ENCODE measurements at places on chromosomes 5 and 9.
A peak's percentile ranks its signal among the peaks of the same experiment; 100 is the strongest.

DNA sequence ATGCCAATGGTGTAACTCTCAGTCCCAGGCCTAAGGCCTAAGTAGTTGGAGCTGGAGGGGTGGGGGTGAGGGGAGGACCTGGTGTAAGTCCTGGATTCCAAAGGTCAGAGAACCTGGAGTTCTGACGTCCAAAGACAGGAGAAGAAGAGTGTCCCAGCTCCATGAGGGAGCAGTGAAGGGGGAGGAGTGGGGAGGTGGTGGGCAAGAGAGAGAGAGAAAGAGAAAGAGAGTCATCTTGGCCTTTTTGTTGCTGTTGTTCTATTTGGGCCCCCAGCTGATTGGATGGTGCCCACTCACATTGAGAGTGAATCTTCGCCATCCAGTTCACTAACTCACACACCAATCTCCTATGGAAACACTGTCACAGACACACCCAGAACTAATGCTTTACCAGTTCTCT, 198.9 kb downstream of the DAB2IP start:
- DNase-seq, result no peak

GRCh38 chr5:95667061-95667618, 15.7 kb downstream of the SPATA9 start:
- DNase-seq, result no peak

GRCh38 chr5:59542306-59542705, 351.2 kb downstream of the PDE4D start:
- DNase-seq, result no peak

- DNase-seq, result no peak
Measured at GRCh38 chr9:107020040-107020530, 157.1 kb downstream of the ZNF462 start.

GRCh38 chr9:101457003-101457402, 21.4 kb upstream of the ALDOB start:
- no peak for DNase-seq

GRCh38 chr5:147963948-147964693, 57.8 kb upstream of the C5orf46 start:
- no peak for DNase-seq

DNA sequence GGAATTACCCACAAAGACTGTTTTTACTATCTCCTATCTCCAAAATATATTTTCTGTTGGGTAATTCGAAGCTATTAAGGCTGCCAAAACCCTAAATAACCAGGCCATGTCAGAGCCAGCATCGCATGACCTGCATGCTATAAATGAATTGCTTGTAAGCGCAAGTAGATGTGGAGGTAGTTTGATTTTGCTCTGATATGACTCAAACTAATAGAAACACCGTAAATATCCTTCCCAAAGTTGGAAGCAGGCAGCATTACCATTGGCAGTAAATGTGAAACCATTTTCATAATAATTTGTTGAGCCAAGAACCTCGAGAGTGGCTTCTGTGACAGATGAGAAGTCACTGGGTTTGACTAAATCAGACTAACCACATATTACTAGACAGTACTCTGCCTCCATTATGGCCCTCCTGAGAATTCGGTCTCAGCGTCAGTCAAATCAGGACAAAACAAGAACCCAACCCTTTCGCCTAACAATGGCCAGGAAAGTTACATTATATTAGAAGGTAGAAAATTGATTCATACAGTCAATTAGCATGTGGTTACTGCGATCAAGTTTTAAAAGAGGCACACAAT, 289.8 kb downstream of the SPOCK1 start:
- DNase-seq, result no peak

DNA sequence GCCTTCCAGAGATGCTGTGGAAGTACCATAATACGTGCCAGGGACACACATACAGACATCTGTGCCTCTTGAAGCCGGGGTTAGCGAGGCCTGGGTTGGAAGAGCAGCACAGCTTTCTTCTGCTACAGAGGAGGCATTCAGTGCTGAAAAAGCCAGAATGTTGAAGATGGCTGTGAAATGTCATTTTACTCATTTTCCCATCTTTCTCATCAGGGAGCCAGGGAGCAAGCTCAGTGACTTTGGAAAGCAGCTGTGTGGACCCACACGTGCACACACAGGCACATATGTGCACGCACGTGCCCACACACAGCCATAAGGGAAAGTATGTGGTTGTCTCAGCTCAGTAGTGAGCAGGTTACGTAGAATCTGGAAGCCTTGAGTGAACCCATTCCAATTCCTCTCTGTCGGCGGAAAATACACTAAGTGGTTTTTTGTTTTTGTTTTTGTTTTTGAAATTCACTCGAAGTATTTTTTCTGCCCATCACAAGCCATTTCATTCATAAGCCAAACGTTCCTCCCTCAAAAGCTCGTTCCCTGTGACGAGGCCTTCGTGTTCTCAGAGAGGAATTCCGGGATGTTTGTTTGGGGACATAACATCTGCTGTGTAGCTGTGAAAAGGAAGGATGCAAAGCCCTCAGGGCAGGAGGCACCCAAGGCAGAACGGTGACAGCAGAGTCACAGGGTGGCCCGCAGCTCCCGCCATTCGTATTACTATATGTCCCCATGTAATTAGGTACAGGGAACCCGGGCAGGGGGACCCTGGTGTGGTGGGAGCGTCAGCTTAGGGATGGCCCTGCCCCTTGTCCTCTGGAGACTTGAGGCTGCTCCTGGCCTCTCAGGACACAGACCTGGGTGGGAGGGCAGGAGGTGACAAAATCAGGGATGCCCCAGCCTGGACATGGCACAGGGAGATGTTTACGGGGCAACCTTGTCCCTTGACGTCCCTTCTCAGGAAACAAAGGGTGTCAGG, 29.0 kb upstream of the ANKRD33B start:
- DNase-seq, result no peak

- DNase-seq, result no peak
Measured at GRCh38 chr9:119829748-119830147, 460.5 kb upstream of the BRINP1 start.

DNA sequence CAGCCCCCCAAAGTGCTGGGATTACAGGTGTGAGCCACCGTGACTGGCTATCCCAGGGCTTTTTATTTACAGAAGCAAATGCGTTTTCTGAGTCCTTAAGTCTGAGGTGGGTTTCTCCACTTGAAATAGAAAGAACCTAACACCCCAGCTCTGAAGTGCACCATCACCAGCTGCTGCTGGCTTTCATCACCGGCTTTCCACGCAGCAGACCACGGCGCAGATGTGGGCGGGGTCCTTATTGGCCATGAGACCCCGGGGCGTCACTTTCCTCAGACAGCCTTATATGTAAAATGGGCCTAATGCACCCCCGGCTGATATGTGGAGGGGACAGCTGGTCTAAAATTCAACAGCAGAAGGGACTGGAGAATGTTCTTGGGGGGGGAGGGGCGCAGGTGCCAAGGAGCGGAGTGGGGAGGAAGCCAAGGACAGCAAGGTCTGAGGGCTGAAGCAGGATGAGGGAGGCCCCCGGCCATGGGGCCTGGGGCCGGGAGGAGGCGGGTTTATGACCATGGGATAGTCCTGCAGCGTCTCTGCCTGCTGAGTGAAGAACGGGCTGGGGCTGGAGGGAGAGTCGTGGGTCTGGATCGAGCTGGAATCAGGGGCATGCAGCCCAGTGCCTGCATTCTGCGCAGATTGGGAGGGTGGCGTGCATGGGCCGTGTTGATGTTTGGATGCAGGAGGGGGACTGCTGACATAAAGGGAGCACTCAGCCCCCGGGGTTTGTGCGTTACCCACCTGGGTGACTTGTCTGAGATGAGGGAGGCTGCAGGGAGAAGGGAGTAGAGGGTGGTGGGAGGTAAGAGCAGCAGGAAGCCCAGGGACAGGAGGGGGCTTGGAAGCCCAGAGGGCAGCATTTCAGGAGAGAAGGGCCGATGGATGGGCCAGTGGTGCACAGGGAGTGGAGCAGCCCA, 30.2 kb downstream of the RASGEF1C start:
- DNase-seq, result no peak

DNA sequence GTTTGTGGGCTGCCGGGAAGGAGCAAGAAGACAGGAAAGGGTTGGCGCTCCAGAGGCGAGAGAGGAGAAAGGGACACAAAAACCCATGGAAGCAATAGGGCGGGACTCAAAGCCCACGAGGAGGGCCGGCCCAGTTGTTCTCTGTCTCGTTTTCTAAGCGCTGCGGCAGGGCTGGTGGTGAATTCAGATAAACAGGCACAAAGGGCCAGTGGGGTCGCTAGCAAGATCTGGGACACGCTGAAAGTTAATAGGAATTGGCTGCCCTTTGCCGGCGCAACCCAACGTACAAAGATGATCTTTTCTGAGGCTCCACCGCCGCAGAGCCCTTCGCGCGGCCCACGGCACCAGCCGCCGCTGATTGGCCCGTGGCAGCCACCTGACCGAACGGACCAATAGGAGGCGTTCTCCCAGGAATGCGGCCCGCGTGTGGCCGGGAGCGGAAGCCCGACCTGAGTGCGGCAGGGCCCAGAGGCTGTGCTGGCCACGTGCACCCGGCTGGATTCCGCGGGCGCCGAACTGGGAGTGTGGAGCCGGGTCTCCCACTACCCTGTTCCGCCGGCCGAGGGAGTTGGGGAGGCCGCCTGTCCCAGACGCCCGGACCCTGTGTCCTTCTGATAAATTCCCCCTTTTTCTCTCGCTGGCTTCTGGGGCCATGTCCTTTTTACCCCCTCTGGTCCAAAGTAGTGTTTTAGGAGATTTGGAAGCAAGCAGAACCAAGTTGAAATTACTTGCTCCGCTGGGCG, 16.8 kb upstream of the NSD1 start:
- DNase-seq, result peak; percentile 76

- DNase-seq, result no peak
Measured at GRCh38 chr5:158349987-158350386, 491.0 kb upstream of the CLINT1 start.

DNA sequence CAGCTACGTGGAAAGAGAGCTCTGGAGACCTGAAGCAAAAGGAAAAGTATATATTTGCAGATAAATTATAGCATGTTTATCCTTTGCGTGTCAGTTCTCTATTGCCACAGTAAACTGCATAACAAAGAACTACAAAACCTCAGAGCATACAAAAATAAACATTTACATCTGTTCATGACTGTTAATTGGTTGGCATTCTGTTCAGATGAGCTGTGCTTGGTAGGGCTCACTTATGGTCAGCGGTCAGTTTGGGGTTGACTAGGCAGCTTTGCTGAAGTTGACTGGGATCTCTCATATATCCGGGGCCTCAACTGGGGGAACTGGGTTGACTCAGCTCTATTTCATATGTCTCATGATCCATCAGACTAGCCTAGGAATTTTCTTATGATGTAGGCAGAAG, 257.7 kb downstream of the TLE1 start:
- no peak for DNase-seq

- no peak for DNase-seq
Measured at GRCh38 chr5:143065185-143065965, 295.2 kb downstream of the ARHGAP26 start.

DNA sequence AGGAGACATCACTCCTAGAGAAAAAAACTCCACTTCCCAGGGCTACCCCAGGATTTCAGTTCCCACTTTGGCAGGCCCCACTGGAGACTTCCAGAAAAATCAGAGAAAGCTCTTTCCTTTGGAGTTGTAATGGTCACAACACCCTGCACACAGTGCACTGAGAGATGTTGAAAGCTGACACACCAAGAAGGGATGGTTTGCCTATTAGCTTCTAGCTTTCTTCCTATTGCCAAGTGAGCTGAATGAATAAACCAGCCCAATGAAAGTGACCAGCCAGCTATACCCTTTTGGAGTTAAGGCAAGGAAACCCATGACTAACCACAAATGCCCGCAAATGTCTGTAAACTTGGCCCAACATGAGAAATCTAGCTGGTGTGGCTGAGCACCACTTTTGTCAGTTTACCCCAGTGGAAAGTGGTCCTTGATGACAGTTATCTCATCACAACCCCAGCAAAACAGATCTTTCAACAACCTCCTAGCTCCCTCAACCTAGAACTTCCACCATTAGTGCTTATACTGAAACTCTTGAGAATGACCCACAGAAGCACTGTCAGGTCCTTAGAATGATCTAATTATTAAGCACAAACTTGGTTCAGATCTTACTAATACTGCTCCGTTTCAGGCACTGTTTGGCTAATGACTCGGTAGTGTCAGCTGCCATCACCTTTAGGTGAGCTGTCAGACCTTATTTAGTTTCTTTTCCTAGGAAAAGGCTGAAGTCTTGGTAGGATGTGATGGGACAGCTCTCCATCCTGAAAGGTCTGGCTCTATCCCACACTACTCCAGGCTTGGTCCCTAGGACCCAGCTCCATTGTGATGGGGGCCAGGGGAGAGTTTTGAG, 11.2 kb downstream of the IRF1 start:
- DNase-seq, result no peak

- DNase-seq, result no peak
Measured at GRCh38 chr9:114364134-114365041, 23.4 kb downstream of the AKNA start.

- DNase-seq, result no peak
Measured at GRCh38 chr5:144219869-144220268, 49.2 kb downstream of the KCTD16 start.

DNA sequence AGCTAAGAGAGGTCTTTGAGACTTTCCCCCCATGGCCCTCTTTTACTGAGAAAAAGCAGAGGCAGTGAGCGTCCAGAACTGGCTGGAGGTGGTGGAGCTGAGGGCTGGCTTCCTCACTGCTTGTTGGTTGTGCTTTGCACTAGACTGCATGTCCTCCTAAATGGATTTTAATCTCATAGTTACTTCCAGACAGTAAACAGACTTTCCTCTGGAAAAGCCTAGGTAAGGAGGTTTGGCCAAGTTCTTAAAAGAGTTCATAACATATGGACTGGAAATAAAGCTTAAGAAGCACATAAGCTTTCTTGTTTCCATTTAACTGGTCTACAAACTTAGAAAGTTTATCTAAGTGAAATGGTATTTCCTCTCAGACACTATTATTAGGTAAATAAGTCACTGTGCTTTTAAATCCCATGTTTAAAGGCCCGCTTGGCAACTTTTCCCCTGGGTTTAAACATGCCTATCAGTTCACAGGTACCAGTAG, 2.0 kb downstream of the ASPN start:
- no peak for DNase-seq

DNA sequence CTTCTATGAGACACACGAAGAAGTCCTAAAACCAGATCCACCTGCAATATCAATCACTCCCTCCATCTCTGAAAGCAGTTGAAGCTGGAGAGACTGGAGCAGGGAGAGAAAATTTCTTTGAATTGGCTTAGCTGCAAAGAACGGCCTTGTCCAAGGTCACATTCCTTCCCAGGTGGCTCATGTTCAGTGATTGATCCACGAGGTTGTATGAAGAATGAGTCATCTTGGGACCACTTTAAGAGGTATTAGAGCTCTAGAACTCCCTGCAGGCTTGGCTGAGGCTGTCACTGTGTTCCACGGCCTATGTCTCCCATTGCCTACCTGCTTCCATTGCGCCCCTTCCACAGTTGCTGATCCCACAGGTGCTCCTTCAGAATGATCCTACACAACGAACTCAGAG, 68.2 kb downstream of the HMHB1 start:
- no peak for DNase-seq

GRCh38 chr5:14190194-14191164, 47.3 kb downstream of the TRIO start:
- no peak for DNase-seq

DNA sequence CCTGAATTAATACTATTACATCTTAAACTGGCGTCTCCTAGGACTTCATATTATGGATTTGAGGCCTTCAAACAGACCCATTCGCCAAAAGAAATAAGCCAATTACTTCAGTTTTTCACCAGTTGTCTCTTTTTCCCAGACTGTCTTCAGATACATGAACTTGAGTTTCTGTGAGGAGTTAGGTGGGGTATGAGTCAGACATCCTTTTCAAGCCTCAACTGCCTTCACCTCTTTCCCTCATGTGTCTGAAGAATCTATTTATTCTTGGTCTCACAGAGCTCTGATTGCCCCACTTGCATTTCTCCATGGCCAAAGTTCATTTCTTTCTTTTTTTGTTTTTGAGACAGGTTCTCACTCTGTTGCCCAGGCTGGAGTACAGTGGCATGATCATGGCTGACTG, 12.5 kb downstream of the WNT8A start:
- DNase-seq, result no peak

Data from left colon (tissue), 2 donors.